Fibroblast of lung (primary cell): ENCODE measurements at places on chromosomes 16 and 17. TPM values are rescaled to one million over a fixed set of nuclear protein-coding genes. Genes with fewer than 3 reads are reported as not detected.

DNA sequence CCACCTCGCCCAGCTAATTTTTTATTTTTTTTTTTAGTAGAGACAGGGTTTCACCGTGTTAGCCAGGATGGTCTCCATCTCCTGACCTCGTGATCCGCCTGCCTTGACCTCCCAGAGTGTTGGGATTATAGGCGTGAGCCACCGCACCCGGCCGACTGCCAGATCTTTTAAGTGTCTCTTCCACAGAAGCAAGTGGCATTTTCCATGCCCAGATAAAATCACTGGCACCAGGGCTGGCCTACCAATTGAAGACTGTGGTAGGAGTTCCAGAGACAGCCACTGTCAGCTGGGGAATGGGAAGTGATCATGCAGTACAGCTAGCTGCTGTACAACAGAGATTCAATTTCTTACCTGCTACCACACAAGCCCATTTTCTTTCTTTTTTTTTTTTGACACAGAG, 17.9 kb downstream of the CNP start:
- no peak for DNase-seq

DNA sequence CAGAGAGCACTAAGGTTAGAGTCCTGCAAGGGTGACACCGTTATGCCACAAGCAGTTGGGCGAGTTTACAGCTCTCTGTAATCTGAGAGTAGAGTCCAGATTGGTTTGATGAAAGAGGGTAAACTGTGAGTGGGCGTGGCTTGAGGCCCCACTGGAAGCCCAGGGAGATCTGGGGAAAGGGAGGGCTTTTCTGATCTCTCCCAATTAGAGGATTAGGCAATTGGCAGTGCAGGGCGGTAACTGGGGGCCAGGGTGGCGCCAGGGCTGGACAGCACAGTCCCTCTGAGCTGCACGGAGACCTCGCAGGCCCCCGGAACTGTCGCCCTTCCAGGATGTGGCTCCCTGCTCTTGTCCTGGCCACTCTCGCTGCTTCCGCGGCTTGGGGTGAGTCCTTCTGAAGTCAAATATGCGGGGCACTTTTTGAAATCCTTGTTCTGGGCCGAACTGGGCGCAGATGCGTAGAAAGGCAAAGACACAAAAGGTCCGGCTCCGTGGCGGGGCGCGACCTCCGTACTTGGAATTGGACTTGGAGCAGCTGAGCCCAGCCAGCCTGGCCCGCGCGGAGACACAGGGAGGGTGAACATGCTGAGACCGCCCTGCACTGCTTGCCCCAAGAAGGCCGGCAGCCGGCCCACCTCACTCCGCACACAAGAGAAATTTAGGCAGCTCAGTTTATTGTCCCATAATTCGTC, 72.4 kb downstream of the CES1 start:
- no peak for DNase-seq

SPSB3 gene
- polyA plus RNA-seq: 7.7 and 9.6 TPM in 2 replicates

- no peak for DNase-seq
These were observed 9.4 kb downstream of the SNRNP25 start for GRCh38 chr16:62968-63391.

DNA sequence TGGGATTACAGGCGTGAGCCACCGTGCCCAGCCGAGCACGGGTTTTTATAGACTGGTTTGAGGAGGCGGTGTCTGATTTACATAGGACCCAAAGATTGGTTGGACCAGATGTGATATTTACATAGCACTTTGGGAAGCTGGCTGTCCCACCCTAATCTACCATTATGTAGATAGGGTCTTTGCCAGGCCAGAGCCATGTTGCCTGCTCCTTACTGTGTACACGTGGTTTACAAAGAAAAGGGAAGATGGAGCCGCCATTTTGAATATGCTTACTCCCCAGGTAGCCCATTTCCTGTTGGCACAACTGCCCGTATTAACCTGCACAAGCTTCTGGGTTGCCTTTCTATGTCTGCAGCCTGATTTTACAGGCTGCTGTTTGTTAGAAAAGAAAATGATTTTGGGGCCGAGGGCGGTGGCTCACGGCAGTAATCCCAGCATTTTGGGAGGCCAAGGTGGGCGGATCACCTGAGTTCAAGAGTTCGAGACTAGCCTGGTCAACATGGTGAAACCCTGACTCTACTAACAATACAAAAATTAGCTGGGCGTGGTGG, 89.9 kb upstream of the EEF2KMT start:
- no peak for DNase-seq

GRCh38 chr17:7415784-7416183, 4.3 kb upstream of the SPEM1 start:
- no peak for DNase-seq

DNA sequence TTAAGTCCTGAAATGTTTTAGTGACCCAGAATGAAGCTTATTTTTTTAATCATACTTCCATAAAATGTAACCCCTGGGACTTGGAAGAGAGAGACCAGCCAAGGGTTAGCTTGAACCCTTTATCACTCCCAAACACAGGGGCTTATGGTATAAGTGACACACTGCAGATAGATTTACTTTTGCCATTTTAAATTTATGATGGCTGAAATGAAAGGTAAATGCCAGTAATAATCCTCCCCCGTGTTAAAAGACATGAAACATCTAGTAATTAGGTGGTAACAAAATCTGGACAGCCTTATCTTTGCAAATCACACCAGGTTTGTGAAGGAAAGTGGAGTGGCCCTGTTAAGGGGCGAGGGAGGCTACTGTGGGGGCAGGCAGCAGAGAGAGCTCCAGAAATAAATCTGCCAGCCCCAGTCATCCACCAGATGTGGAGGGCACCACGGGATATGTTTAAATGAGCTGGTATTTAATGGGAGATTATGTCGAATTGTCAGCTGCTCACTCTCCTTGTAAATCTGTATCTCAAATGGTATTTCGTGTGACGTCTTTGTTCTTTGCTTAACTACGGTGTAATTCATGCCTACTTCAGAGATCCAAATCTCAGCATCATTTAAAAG, 326.5 kb downstream of the WWOX start:
- no peak for DNase-seq
